ENCODE measurements at places on chromosomes 4 and X.
A peak's percentile ranks its signal among the peaks of the same experiment; 100 is the strongest.

- no peak for DNase-seq
Measured at GRCh38 chr4:2370597-2371320, 47.7 kb downstream of the ZFYVE28 start.

DNA sequence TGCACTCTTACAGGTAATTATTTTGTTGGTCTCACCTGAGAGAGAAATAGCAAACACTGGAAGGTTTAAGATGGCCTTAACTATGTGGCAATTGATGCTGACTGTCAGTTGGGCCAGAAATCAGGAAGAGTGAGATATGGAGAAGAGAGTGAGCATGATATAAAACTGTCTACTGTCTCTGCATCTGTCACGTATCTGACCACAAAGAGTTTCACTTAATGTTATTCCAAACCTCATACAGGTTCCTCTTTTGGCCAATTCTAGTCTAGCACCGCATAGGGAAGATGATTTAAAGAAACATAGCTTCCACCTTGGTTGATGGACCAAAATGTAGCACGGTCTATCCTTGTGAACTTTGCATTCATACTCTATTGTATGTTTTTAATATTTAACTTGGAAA, 381.0 kb upstream of the BOD1L1 start:
- DNase-seq: no peak

DNA sequence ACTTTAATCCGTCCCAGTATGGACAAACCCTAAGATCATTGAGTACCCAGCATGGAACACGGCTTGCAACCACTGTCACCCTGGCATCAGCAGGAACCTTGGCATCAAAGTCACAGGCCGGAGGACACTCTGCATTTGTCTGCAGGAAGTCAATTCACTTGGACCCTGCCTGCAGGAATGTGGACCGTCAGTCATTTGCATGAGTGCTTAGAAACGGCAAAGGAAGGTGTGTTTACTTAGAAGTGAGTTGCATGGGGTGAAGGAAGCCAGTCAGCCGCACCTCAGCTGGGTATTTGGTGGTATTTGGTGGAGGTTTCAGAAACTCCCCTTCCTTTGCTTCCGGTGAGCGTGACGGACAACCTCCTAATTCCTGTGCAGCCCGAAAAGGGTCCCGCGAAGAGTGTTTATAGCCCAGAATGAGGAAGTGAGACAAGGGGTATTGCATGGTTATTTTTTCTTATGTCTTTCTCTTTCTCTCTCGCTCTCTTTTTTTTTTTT, 15.5 kb downstream of the P2RY8 start:
- DNase-seq: peak; percentile 65

- DNase-seq: no peak
Measured at GRCh38 chr4:100042235-100042634, 92.2 kb upstream of the H2AZ1 start.

GRCh38 chr4:93066749-93067148, 761.8 kb upstream of the ATOH1 start:
- no peak for DNase-seq

Measured in CD4-positive, alpha-beta T cell treated with Interleukin-6 at 100 ng/mL for 8 hours (primary cell).